ENCODE measurements at places on chromosomes 16 and 17.

DNA sequence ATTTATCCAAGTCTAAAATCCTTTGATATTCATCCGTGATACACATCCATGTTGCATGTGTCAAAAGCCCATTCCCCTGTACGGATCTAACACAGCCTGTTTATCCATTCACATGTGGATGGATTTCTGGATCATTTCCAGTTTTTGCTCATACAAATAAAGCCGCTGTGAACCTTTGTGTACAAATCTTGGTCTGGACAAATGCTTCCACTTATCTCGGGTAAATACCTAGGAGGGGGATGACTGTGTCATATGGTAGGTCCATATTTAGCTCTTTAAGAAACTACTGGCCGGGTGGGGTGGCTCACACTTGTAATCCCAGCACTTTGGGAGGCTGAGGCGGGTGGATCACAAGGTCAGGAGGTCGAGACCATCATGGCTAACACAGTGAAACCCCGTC lies 6.3 kb upstream of the TBCD start:
- no peak for DNase-seq

- DNase-seq, result peak; percentile 12
These were observed 56.3 kb downstream of the SOX9 start for GRCh38 chr17:72176951-72177660.

DNA sequence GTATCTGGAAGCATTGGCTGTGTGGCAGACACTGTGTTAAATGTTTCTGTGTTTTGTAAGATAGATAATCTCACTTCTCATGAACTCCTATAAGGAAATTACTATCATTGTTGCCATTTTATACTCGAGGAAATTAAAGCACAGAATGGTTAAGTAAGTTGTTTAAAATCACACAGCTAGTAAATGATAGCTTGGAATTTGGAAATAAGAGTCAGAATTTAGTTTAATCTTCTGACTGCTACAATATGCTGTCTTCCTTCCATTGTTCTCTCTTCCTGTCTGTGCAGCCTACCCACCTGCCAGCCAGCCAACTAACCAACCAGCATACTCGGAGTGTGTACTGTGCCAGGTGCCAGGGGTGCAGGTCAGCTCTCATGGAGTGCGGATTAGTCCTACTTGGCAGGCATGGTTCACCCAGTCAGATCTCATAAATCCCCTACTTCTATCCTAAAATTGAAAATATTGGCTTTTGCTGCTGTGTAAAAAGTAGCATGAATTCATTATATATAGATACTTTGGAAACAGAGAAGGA lies 79.9 kb upstream of the LGALS9 start:
- DNase-seq, result no peak

- no peak for DNase-seq
These were observed 335.9 kb upstream of the TNRC6C start for GRCh38 chr17:77622647-77623046.

DNA sequence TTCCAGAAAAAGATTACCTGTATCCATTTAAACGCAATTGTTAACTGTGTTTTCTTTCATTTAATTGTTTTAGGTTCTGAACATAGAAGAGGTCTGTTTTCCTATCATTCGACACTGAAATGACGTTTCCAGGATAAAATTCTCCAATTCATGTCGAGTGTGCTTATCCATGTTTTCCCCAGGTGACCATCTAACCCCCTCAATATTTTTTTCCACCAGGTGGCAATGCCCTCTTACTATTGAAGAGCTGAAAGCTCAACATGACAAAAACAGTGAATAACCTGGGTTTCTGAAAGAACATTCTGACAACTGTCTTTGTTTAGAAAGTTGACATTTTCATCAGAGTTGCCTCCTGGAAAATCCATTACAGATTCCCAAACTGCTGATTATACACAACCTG lies 948.7 kb downstream of the KCNJ2 start:
- DNase-seq, result no peak

GRCh38 chr17:57881783-57882351 lies 32.0 kb upstream of the MRPS23 start:
- DNase-seq, result peak; percentile 58

DNA sequence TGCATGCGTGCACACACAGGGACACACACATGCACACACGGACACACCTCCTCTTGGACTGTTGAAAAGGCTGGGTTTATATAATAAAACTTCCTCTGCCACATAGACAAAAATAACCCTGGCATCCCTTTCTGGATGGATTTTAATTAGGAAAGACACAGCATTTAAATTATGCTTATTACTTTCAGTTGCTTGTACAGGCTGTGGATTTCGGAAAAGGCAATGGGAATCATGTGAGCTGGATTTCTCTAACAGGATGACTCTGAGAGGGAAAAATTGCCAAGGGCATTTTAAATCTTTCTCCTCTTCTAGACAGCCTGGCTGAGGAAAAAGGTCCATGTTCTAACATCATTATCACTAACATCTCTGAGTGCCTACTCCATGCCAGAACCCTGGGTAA lies 75.9 kb downstream of the HLF start:
- no peak for DNase-seq

GRCh38 chr16:31130899-31131298 lies 4.6 kb downstream of the PRSS8 start:
- DNase-seq, result no peak

- DNase-seq, result no peak
These were observed 252.4 kb downstream of the IRF8 start for GRCh38 chr16:86151239-86151851.

DNA sequence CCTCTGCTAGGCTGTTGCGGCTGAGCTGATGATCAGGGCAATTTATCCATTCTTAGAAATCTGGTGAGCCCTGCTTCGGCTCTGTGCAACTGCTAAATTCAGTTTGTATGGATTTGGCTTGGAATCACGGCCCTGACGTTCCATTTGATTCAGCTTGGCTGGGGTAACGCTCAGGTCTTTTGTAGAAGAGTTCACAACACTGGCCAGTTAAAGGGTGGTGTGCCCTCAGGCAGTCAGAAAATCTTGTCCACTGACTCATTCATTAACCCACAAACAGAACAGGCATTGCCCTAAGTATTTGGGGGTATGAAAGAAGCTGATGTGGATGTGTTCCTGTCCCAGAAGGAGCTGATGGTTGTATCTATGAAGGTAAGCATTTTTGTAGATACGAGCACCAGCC lies 53.9 kb downstream of the GNAO1 start:
- DNase-seq, result peak; percentile 35

DNA sequence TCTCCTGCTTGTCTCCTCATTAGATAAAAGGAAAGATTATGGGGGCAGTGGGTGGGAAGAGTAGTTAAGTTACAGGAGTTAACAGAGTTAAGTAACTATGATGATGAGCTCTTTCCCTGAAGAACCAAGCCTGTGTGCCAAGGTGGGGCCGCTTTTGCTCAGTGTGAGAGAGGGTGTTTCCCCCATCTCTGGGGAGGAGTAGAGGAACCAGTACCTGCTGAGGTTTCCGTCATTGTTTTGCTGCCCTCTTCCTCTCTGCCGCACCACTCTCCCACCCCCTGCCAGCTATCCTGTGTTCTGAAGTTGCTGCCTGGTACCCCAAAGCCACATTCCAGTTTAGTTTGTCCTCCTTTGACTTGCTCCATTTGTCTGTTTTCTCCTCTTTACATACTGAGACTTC lies 20.8 kb upstream of the KRT10 start:
- DNase-seq, result no peak

GRCh38 chr17:45172541-45173286 lies 11.0 kb downstream of the HEXIM2 start:
- peak; percentile 87 for DNase-seq

DNA sequence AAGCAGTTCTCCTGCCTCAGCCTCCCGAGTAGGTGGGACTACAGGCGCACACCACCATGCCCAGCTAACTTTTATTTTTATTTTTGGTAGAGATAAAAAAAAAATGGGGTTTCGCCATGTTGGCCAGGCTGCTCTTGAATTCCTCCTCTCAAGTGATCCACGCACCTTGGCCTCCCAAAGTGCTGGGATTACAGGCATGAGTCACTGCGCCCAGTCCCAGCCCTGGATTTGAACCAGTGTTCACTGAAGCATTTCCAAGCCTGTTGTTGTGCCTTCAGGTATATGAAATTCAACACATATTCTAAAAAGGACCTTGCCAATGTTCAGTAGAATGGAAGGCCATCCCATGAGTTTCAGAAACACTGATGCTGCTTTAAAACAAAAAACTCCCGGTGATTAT lies 165.3 kb downstream of the SLC39A11 start:
- DNase-seq, result no peak

DNA sequence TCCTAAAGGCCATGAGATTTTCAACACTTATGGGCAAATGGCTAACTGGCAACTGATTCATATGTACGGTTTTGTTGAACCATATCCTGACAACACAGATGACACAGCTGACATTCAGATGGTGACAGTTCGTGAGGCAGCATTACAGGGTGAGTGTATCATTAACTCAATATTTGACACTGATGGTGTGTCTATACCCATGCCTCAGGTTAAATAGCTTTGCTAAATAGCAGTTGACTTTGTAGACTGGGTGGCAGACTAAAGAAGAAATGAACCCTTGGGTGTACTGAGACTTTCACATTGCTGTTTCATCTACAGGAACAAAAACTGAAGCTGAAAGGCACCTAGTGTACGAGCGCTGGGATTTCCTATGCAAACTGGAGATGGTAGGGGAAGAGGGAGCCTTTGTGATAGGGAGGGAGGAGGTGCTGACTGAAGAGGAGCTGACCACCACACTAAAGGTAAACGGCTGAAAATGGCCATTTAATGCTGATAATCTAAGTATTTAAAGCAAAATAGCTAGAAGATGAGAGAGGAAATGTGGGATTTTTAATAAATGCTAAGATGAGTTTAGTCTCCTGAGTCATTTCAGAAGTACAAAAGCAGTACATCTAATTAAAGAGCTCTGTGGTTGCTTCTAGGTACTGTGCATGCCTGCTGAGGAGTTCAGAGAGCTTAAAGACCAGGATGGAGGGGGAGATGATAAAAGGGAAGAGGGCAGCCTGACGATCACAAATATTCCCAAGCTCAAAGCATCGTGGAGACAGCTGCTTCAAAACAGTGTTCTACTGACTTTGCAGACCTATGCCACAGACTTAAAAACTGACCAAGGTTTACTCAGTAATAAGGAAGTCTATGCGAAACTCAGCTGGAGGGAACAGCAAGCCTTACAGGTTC lies 3.0 kb downstream of the SETD6 start:
- DNase-seq, result no peak

DNA sequence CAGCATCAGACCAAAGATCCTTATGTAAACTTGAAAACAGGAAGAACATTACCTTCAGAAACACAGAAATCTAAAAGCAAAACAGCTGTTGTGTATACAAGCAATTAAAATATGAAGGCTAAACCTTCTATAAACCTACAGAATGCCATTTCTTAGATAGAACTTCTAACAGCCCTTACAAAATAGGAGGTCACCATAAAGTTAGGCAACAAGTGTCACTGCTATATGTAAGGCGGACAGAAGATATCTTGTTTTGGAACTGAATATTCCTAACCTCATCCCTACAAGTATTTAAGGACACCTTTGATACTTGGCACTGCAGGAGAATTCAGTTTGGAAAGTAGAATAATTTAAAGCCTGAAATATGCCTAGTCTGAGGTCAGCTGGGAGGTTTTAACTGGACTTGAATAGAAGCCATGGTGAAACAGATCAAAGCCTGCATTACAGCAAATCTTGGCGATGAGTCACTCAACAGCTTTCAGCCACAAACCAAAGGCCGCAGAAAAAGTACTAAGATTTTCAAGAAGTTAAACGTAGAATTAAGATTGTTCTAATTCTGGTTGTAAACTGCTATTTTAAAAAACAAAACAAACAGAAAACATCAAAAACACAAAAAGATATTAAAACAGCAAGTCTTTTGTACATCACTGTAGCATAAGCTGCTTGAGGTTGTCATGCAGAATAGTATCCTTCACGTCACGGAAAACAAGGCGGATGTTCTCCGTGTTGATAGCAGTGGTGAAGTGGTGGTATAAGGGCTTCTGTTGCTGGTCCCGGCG lies 42.7 kb downstream of the GNA13 start:
- DNase-seq, result peak; percentile 89

DNA sequence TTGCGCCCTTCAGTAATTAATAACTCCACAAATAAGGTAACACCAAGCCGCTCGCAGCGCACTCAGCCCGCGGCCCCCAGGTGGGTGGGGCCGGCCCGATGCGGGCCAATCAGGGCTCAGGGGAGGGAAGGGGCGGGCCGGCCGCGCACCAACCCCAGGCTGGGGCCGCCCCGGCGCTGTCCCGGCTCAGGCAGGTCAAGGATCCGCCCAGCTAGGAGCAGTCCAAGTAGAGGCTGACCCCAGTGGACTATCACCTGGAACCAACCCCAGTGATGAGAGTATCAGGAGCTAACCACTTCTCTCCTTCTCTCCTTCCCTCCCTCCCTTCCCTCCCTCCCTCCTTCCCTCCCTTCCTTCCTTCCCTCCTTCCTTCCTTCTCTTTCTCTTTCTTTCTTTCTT lies 110.8 kb downstream of the C16orf78 start:
- no peak for DNase-seq

DNA sequence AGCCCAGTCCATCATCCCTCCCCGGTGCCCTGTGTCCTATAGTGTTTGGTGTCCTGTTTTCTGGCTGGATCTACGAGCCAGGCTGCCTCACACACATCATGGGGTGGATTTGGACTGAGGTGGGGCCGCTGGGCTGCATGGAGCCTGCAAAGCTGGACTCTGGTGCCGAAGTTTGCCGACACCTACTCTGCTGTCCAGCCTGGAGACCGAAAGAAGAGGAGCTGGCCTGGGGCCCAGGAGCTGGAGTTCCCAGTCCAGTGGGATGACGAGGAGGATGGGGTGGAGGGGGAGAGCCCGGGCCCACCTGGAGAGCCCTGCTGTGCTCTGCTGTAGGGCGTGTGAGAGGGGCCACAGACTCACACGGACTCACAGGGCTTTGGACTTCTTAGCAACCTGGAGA lies 40.3 kb upstream of the ENPP7 start:
- no peak for DNase-seq

DNA sequence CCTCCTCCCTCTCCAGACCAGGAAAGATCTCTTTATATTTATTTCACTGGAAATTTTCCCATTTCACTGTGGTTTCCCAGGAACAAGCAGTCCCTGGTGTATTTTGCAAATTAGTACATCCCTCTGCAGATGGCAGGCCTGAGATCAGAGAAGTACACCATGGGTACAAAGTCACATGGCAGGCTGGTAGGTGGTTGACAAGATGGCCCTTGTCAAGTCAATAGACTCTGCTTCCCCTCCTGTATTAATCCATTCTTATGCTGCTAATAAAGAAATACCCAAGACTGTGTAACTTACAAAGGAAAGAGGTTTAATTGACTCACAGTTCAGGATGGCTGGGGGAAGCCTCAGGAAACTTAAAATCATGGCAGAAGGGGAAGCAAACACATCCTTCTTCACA lies 51.6 kb upstream of the KSR1 start:
- DNase-seq, result no peak

- DNase-seq, result no peak
These were observed 1.5 kb downstream of the PPM1E start for GRCh38 chr17:58757162-58757613.

DNA sequence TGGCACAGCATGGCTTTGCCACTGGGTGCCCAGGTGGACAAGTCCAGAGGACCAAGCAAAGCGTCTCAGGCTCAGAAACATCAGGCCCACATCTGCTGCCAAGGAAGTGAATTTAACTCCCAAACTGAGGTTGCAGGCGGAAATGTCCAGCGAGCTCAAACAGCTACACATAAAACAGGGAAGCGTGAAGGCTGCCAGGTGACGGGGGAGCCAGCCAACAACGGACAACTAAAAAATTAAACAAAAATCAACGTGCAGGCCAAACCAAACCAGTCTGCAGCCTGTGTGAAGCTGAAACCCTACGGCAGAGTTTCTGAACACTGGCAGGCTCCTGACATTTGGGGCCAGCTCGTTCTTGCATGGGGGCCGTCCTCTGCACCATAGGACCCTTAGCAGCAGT lies 2.5 kb downstream of the TK1 start:
- no peak for DNase-seq

- peak; percentile 39 for DNase-seq
These were observed 22.4 kb downstream of the NXPH3 start for GRCh38 chr17:49597928-49598655.

GRCh38 chr17:74806334-74806733 lies 30.2 kb upstream of the NAT9 start:
- no peak for DNase-seq

Measured in AG10803 (cell line).